Stimulated activated CD8-positive, alpha-beta memory T cell treated with anti-CD3 and anti-CD28 coated beads, Interleukin-7, amount 100 ng/mL, for 24 hours (primary cell): ENCODE measurements at places on chromosomes 4 and X.

DNA sequence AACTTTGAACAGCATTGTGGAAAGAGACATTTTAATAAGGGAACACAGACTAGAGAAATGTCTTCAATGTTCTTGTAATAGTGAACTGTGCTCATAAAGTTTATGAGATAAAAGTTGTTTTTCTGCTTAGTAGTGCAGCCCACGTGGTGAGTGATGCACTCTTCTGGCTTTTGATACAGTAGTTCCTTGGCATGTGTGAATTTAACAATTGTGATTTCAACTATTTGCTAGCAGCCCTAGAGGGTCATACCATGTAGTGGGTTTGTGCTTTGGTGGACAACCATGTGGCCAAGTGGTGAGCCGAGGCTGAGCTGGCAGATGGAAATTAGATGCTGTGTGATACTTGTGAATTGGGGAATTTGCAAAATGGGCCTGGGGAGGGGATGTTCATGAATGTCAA is 116.2 kb upstream of the SLC4A4 start:
- DNase-seq = no peak

- DNase-seq = no peak
Observed at GRCh38 chr4:95506264-95506663, 42.5 kb downstream of the UNC5C start.

GRCh38 chrX:56313308-56313707 is 81.2 kb downstream of the KLF8 start:
- no peak for DNase-seq

- no peak for DNase-seq
Observed at GRCh38 chr4:184246426-184246825, 28.8 kb upstream of the ENPP6 start.

GRCh38 chrX:11269006-11269405 is 24.2 kb upstream of the AMELX start:
- no peak for DNase-seq

GRCh38 chrX:54411732-54412131 is 28.5 kb upstream of the TSR2 start:
- no peak for DNase-seq

DNA sequence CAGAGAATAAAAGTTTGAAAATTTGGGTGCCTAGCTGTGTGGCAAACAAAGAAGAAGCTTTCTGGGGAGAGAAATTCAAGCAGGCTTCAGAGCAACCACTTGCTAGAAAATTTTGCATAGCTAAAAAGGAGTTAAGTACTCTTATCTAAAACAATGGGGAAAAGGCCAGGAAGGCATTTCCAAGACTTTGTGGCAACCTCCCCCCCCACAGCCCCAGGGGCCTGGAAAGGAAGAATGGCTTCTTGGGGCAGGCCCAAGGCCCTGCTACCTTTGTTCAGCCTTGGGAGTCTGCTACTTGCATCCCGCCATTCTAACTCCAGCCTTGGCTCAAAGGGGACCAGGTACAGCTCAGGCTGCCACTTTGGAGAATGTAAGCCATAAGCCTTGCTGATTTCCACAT is 102.2 kb downstream of the PTCHD1 start:
- DNase-seq = no peak

- no peak for DNase-seq
Observed at GRCh38 chrX:70089604-70090297, 27.5 kb downstream of the OTUD6A start.

- DNase-seq = no peak
Observed at GRCh38 chr4:1883583-1883982, 12.4 kb downstream of the NSD2 start.

GRCh38 chrX:142233400-142233799 is 28.3 kb upstream of the MAGEC2 start:
- no peak for DNase-seq

GRCh38 chr4:108313546-108314339 is 145.0 kb upstream of the LEF1 start:
- no peak for DNase-seq

GRCh38 chr4:92514627-92515026 is 210.9 kb downstream of the GRID2 start:
- DNase-seq = no peak

GRCh38 chr4:76905521-76905920 is 7.6 kb upstream of the SOWAHB start:
- no peak for DNase-seq
